ENCODE measurements at places on chromosomes 2 and 18.

- no peak for DNase-seq
These were observed 172.0 kb upstream of the SIX3 start for GRCh38 chr2:44769349-44770011.

DNA sequence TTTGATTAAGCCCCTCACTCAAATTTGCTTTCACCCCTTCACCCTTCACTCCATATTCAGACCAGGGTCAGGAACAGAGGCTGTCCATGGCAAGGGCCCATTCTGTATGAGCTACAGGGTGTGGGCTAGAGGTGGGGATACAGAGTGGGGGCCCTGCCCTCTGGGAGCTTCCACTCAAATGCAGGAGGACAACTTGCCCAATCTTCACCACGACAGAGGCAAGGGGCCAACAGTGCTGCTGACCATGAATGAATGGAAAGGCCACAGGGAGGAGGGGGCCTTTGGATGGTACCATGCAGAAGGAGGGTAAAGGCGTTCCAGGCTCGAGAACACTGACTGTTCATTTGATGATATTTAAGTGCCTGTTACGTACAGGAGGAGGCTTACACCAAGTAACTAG, 22.8 kb downstream of the ADRA2B start:
- DNase-seq = no peak

- no peak for DNase-seq
These were observed 37.1 kb upstream of the CTLA4 start for GRCh38 chr2:203830304-203831055.

DNA sequence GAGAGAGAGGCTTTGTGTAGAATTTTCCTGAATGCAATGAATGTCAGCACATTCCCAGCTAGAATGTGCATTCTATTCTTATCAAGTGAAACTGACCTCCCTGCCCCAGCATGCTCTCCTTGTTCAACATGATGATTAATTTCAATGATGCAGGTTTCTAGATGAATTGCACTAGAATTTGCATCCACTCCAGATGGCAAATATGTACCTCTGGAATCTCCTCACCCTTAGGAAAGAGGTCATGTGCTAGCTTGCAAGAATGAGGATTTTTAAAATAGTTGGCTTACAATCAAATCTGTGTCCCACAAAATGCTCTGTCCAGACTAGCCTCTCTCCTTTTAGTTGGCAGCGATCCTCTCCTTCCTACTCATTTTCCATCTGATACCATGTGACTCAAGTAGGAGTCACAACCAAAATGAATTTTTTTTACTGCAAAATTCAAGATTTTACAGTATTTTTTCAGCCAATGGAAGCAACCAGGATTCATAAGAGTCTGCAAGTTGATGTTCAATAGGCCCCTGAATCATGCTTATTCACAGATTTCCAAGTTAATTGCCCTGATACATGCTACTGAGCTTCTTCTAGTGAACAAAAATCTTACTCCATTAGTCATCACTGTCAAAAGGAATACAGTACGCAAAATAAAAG, 21.0 kb upstream of the STAT4 start:
- no peak for DNase-seq

DNA sequence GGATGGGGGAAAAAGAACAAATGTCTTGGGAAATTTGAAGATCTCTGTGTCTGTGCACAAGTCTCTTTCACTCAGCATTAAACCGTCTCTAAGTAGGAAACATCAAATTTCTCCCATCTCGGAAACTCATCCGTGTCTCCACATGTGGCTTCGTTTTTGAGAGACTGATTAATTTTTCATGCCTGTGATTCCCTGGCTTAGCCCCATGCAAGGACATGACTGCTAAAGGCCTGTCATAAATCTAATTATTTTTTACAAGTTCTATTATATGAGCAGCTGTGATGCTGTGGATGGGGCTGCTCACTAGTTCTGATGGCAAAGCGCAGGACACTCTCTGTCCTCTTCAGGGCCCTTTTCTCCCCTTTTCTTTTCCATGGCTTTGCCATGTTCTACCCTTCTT, 129.1 kb downstream of the RGPD3 start:
- no peak for DNase-seq

DNA sequence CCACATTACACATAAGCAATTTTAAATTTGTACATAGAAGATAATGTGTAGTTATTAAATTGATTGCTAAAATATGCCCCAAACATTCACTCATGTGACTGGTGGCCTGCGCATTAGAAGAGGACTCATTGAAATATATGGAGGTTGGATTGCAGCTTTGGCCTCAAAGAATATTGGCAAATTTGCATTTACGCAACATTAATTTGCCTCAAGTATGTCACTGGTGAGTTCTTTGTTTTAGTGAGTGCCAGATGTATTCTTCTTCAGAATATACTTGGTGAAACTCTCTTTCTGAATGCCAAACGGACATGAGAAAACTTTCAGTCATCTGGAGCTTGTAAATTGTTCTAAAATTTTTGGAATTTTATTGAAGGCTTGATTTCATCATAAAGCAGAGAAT, 5.9 kb upstream of the EFEMP1 start:
- DNase-seq = no peak

DNA sequence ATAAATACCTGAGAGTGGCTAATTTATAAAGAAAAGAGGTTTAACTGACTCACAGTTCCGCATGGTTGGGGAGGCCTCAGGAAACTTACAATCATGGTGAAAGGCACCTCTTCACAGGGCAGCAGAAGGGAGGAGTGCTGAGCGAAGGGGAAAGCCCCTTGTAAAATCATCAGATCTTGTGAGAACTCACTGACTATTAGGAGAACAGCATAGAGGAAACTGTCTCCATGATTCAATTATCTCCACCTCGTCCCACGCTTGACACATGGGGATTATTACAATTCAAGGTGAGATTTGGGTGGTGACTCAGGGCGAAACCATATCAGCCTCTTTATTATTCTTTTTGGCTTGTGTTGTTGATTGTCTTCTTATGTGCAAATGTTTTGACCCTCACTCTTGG, 76.2 kb downstream of the WDR7 start:
- DNase-seq = no peak

DNA sequence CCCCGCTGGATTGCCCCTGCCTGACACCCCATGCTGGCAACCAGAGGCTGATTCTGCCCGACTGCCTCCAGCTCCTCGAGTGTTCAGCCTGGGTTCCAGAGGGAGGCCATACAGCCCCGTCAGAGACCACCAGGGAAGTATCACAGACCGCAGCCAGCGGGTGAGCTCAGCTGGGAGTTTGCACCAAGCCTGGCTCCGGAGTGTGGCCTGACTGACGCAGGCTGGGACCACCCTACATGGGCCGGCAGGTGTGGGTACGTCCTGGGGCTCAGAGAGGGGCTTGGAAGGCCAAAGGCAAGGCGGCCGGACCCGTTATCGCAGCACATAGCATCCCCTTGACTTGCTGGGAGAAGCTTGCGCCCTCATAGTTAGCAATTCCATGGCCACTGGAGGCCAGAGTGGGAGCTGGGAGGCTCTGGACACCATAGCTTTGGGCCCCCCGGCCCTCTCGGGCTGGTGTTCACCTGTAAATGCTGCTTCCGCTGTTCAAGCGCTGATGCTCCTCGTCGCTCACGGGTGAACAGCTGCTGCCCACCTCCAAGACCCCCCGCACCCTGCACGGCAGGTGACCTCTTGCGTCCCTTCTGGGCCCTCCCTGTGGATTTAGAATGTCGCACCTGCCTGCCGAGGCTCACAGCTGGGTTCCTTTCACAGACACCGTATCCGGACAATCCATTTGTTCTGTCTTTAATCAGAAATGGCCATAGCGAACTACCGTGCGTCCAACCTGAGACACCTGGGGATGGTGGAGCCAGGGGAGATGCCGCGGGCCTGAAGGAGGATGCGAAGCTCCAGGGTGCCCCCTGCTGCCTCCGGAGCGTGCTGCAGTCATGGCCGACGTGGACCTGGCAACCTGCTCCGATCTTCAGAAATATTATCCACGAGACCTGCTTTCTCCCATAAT, 31.2 kb upstream of the SLC66A3 start:
- peak; percentile 64 for DNase-seq

DNA sequence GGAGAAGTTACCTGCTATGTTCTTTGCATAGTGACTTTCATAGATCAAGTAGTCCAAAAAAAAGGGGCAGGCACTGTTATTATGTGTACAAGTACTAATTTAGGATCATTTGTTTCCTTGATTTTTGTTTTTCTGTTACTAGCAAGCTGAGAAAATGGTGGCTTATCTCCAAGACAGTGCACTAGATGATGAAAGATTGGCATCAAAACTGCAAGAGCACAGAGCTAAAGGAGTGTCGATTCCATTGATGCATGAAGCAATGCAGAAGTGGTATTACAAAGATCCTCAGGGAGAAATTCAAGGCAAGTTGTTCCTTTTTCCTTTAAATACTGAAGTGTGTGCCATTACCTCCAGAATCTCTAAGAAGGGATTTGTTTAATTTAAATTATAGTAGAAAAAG, 19.6 kb upstream of the KCNJ13 start:
- DNase-seq = no peak

DNA sequence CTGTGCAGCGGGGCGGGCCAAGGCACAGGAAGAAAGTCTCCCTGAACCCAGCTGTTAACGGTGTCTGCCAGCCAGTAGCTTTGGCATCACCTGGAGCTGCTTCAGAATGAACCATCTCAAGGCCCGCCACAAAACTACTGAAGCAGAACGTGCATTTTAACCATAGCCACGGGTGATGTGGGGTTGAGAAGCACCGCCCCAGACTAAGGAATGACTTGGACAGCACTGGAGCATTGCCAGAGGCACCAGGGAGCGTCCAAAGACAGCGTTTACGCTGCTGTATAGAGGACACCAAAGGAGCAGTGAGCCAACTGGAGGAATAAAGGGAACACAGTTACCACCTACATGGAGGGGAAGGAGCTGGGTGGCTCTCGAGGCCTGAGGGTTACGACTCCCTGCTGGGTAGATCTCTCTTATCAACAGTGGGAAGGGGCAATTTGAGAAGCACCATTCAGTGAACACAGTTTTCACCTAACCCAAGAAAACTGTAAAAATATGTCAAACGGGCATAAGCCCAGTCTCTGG, 28.4 kb upstream of the LONRF2 start:
- DNase-seq = no peak

GRCh38 chr2:84865181-84865783, 15.6 kb downstream of the TRABD2A start:
- DNase-seq = no peak

DNA sequence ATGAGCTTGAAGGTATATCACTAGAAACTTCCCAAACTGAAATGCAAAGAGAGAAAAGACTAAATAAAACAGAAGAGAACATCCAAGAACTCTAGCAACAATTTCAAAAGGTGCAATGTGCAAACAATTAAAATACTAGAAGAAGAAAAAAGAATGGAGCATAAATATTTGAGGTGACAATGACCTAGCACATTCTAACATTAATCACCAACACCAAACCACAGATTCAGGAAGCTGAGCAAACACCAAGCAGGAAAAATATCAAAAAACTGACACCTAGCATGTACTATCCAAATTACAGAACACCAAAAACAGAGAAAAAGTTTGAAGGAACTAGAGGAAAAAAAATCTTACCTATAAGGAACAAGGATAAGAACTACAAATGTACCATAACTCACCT, 460.8 kb downstream of the IRS1 start:
- DNase-seq = no peak

DNA sequence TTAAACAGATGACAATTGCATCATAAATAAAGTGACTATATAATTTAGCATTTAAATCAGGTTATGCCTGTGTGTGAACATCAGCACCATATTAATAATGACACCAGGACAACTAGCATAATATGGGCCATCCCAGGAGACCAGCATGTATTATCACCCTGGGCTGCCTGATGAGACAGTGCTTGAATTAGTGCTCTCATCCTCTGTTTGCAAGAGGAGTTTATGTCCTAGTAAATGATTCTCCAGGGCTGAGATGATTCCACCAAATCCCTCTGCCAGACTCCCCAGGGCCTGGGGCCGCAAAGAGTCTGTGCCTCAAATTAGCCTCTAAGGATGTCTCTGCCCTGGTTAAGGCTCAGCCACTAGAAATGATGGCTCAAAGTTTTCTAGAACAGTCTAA, 97.7 kb downstream of the SGPP2 start:
- no peak for DNase-seq

GRCh38 chr2:225272173-225272572, 127.3 kb upstream of the NYAP2 start:
- DNase-seq = no peak

DNA sequence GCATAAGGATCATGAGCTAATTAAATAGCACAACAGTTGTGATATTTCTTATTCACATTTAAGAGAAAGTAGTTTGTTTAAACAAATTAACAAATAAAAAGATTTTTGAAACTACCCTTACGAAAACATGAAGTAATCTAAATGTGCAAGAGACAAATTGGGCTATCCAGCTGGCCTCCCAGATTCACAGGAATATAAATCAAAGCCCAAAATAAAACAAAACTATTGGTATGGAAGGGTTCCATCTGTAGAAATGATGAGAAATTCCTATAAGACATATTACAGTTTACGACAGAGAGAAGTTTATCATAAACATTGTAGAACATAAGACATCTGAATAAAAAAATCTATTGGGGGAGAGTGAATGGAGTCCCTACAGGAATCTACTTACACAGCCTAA, 1125.1 kb downstream of the TDRD15 start:
- DNase-seq = no peak

DNA sequence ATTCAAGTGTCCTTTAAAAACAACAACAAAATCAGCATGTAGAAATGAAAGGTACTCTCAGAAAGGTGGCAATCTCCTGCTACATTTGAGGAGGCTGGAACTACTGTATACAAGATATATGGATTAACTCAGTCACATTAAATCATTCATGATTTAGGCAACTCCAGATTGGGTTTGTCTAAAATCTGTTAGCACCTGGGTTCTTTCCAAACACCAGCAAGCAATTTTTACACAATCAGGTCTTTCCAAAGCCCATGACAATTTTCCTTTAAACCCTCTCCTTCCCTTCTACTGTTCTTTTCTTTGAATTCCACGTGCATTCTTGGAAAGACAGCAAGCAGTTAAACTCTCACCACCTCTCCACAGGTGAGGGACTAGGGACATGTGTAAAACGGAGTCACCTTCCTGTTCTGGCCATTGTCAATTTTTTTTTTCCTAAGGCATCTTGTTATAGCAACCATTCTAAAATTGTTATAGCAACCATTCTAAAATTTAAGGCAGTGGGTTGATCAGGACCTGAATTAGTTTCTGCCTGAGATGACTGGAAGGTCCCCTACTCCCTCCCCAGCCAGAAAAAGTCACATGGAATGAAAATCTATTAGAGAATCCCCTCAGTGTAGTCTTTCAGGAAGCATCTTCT, 113.9 kb downstream of the ANKRD44 start:
- no peak for DNase-seq

DNA sequence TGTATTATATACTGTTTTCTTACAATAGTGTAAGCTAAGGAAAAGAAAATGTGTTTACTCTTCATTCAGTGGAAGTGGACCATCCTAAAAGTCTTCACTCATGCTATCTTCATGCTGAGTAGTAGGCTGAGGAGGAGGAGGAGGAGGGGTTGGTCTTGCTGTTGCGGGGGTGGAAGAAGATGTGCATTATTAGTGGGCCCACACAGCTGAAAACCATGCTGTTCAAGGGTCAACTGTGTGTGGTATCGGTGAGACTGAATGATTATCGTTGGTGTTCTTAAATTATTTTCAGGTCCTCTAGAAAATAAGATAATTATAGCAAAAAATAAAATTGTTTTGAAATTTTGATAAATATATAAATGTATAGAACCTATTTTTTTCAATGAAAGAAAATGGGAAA, 22.0 kb downstream of the INSIG2 start:
- no peak for DNase-seq

- no peak for DNase-seq
These were observed 79.7 kb downstream of the HS1BP3 start for GRCh38 chr2:20571231-20571630.

GRCh38 chr2:126792993-126793392, 105.7 kb upstream of the TEX51 start:
- no peak for DNase-seq

Data from stimulated activated CD8-positive, alpha-beta memory T cell treated with anti-CD3 and anti-CD28 coated beads, Interleukin-7, amount 100 ng/mL, for 24 hours (primary cell).